ENCODE measurements at places on chromosomes 16 and 17.

DNA sequence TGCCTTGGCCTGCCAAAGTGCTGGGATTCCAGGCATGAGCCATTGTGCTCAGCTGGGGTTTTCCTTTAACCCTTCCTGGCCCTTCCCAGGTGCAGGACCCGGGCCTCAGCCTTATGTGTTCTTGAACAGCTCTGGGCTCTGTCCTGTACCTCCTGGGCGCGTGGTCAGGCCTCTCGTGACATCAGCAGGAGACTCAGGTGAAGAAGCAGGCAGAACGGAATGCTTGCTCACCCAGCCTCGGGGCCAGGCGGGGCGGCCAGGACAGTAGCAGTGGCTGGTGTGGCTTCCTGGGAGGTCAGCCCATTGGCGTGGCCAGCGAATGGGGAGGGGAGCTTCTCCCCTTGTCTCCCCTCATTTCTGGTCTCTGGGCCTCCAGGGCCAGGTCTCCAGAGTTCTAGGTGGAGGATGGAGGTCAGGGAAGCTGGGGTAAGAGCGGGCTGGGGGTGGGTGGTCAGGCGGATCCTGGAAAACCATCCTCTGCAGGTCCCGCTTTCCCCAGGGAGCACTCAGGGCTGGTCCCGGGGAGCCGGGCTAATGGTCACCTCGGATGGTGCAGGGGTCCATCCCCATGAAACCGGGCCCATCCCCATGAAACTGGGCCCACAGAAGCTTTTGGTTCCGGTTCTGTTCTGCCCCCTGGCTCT lies 281.5 kb downstream of the SEC14L1 start:
- DNase-seq: no peak

GRCh38 chr16:20707461-20707860 lies 10.0 kb upstream of the ACSM1 start:
- no peak for DNase-seq

DNA sequence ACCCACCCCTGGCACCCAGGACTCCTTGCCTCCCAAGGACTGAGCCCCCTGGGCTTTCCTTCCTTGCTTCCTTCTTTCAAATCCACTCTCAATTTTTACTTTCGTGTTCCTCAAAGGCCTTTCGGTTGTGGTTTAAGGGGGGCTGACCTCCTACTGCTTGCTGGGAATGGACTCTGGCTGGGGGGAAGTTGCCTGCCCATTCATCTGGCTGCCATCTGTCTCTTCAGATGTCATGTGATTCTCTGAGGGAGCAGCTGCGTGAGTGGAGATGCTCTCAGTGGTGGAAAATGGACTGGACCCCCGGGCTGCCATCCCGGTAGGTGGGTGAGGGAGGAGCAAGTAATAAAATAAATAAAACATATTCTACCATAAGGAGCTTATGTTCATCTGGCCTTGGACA lies 93.8 kb upstream of the RPRML start:
- DNase-seq: peak; percentile 16

GRCh38 chr17:79737046-79737921 lies 6.5 kb downstream of the ENPP7 start:
- DNase-seq: no peak

DNA sequence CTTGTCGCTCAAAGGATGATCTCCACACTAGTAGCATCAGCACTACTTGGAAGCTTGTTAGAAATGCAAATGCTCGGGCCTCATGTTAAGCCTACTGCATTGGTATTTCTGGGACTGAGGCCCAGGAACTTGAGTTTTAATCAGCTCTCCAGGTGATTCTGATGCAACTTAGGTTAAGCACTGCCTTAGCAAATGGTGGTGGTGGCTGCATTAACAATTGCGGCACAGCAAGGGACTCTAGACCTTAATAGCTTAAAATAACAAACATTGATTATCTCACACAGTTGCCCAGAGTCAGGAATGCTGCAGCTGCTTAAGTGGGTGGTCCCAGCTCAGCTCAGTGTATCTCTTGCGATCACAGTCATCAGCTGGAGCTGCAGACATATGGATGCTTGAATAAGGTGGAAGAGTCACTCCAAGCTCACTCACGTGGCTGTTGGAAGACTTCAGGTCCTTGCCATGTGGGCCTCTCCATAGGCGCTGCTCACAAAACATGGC lies 25.8 kb downstream of the HS3ST3A1 start:
- no peak for DNase-seq

DNA sequence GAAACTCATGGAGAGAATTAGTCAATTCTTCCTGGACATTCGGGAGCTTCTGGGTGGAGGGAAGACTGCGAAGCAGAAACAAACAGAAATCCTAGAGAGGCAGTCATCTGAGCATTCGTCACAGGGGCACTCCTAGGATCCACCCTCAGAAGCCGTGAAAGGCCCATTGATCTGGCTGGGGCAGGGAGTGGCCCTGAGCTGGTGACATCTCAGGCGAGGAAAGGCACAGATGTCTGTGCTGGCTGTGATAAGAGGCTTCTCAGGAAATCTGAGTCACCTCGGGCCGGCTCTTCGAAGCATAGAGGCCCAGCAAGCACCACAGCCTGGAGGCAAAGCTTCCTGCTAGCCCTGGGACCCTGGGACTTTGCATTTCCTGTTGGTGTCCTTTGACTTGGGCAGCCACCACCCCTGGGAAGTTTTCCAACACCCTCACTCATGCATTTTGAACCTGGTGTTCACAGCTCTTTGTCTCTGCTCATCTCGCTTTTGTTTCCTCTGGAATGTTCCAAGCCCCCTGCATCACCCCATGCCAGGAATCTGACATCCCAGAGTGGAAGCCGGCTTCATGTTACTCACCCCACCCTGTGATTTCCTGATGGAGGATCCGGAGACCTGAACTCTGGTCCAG lies 23.3 kb upstream of the CDRT4 start:
- DNase-seq: no peak

DNA sequence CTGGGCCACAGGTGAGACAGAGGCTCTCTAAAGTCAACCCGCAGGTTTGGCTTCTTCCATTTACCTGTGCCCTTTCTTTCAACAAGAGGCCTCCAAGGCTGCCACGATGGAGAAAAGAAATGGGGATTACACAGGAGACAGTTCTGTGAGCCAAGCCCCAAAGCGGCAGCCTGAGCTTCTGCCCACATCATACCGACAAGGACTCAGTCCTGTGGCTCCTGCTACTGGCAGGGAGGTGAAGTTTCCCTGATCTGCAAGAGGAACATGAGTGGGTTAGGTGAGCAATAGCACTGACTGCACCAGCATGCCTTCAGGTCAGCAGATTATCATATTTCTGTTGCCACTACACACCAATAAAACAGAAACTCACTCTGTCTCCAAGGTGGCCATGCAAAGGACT lies 800.0 kb downstream of the KCNJ18 start:
- no peak for DNase-seq

DNA sequence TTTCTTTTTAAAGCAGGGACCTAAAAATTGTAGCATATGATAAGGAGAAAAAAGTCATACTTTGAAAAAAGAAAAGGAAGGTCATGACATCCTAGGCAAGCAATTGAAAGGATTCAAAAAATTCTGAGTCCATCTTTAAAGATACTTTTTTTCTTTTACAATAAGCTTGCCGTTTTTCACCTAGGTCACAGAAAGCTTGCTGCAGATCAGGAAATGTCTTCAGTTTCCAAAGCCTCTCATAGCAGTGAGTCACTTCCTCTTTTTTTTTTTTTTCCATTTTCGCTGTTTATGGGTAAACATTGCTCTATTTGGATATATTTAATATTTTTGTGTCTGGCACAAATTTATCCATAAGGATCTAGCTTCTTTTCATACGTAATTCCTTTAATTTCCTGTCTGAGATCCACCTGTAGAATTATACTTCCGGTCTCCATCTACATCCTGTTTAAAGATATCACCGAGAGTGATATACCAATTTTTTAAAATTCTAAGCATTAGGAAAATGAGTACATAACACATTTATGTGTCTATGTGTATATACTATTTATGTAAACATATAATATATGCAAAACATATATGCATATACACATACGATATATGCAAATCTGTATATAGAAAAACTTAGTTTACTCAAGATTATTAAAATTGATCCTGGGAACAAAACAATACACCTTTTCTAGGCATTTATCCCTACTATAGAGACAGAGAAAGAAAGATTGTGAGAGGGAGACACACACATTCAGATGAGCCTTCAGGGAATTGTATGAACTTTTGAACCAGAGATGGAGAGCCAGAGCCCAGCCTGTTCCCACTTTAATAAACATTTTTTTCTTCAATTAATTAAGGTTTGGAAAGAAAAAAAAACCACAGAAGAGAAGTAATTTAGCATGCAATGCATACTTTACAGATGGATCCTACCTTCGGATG lies 134.4 kb downstream of the SKAP1 start:
- DNase-seq: no peak

- no peak for DNase-seq
These were observed 4.3 kb downstream of the ADCY7 start for GRCh38 chr16:50270510-50271147.

DNA sequence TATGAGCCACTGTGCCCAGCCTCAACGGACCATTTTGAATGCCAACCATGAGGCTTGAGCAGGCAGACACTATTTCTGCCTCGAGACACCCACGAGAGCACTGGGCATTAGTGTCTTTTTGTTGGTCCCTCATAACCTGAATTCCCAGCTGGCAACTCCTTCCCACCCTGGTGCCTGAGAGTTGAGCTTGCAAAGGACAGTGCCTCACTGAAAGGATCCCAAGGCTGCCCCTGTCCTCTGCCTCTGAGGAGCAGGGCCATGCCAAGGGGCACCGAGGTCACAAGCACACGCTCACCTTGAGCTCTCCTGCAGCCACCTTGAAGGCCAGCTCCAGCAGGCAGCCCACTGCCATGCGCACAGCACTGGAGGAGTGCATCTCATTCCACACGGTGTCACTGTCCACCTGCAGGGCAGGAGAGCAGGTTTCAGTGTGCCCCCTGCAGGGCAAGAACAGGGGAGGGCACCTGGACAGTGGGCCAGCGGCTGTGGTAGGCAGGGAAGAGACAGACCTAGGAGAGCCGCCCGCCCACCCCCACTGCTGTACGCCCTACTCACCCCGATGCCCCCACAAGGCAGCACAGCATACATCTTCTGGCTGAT lies 12.8 kb downstream of the G6PC3 start:
- no peak for DNase-seq

DNA sequence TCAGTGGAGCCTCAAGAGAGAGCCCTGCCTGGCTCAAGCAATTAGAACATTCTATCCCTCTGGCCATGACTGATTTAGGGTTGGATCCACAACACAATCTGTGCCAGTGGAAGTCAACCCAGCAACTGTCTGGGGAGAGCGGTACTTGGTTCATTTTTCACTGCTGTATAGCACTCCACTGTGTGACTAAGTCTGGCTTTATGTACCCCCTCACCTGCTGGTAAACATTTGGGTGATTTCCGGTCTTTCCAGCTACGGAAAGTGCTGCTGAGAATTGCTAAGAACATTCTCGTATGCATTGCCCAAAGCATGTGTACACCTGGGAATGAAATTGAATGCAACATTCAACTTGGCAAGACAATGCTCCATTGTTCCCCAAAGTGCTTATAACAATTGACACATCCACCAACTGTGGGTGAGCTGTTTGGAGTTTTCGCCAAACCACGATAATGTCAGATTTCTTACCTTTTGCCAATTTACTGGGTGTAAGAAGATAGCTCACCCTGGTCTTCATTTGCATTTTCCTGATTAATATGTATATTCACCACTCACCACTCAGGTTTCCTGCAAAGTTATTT lies 63.5 kb upstream of the MED9 start:
- DNase-seq: no peak

DNA sequence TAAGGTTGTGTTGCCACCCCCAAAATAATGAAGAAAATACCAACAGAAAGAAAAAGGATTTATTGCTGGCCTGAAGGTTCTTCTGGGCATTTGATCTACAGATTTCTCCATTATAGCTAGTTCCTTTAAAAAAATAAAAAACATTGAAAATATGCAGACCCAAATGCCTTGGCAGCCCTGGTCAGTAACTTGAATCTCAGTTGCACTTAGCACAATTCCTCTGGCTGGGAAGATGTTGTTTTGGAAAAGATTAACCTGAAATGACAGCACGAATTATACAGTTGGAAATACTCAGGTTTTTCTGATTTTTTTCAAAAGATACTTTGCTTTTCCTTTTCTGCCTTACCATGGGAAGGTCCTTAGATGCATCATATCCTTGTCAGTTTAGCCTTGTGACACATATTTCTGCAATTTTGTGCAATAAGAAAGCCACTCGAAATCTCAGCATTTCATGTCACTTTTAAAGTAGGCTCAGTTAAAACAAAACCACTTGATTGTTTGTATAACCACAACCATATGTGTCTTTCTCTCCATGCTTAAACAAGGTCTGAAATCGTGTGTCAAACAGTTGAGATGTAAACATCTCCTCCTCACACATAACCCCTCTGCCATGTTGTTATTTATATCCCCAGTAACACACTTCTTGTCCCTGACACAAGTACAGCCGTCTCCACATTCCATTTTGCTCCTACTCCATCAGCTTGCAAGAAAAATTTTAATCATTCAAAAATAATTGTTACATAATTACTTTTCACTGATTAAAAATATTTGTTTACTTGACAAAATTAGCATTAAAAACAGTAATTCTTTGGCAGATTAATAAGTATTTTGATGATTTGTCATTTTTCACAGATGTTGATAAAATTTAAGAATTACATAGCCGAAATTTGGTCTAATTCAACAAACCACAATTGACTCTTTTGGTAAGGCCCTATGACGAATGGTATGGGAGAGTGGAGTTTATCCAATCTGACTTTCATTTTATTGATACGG lies 61.1 kb downstream of the SIAH1 start:
- DNase-seq: no peak

DNA sequence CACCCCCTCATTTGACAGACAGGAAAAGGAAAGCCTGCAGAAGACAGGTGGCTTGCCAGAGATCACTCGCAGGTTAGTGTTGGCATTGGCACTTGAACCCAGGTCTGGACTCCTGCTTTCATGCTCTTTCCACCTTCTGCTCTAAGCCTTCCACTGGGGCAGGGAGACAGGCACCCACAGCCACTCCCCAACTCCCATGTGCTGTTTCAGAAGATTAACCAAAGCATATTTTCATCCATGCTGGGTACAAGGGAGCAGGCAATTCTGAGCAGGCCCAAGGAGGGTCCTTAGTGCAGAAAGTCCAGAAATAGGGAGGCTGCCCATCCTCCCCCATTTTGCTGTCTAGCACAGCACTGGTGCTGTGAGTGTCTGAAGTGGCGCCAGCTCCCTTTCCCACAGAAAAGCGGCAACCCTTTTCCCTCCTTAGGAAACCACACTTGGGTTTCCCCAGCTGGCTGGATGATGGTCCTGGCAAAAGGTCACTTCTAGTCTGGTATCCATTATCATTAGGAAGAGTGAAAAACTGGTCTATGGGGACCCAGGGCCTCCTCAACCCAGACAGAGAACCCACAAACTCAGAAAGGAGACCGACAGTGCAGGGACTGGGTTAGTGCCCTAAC lies 2.0 kb upstream of the CAVIN1 start:
- DNase-seq: no peak

DNA sequence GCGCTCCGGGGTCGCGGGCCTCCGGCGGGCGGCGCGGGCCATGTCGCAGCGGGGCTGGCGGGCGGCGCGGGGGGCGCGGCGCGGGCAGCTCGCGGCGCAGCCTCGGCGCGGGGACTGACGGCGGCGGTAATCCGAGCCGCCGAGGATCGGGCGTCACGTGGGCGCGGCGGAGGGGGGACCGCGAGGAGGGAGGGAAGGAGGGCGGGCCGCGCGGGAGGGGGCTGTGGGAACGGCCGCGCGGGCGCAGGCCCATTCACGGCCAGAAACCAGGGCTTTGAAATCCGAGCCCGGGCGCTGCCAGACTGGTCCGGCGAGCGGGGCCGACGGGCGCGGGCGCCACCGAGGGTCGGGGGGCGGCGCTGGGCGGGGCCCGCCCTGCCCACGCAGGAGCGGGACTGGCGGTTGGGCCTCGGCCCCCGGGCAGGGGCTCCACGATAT lies at the start of gene MTSS2:
Gene MTSS2 (minus strand): TSS at position 116 of the 438 bp plus-strand sequence. CDS start 262 bp downstream, outside the sequence.
- peak; percentile 85 for DNase-seq

GRCh38 chr17:21357281-21357680 lies 18.9 kb upstream of the KCNJ12 start:
- DNase-seq: no peak
